ENCODE measurements at places on chromosomes 3 and 15. TPM values are rescaled to one million over a fixed set of nuclear protein-coding genes. Genes with fewer than 3 reads are reported as not detected.

GRCh38 chr3:155037508-155038202, 42.5 kb upstream of the MME start:
- DNase-seq = no peak

- DNase-seq = peak; percentile 8
Observed at GRCh38 chr15:62607643-62608042, 434.9 kb upstream of the TPM1 start.

The MESP2 gene
- 0.30 TPM for total RNA-seq

GRCh38 chr3:173531602-173532001, 134.1 kb downstream of the NLGN1 start:
- no peak for DNase-seq

DNA sequence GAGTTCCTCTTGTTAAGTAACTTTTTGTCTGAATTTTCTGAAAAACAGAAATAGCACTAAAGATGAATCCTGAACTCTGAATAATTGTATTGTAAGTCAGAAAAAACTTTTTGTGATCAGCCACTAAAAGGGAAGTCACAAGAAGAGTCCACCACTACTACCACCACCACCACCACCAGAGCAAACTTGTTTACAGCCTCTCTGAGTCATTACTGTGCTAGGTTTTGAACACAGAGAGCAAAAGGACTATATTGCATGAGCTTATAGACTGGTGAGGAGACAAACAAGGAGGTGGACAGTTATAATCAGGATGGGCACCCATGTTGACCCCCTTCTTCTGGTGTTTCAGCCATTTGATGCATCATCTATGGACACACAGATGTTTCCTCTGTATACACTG, 141.7 kb downstream of the IL5RA start:
- no peak for DNase-seq

The CCR8 gene
- total RNA-seq = 0.75 TPM

- no peak for DNase-seq
Observed at GRCh38 chr3:189790658-189791057, 159.5 kb downstream of the TP63 start.

The ADAMTS9 gene
- not detected for total RNA-seq

The SCN11A gene
- 0.09 TPM for total RNA-seq

DNA sequence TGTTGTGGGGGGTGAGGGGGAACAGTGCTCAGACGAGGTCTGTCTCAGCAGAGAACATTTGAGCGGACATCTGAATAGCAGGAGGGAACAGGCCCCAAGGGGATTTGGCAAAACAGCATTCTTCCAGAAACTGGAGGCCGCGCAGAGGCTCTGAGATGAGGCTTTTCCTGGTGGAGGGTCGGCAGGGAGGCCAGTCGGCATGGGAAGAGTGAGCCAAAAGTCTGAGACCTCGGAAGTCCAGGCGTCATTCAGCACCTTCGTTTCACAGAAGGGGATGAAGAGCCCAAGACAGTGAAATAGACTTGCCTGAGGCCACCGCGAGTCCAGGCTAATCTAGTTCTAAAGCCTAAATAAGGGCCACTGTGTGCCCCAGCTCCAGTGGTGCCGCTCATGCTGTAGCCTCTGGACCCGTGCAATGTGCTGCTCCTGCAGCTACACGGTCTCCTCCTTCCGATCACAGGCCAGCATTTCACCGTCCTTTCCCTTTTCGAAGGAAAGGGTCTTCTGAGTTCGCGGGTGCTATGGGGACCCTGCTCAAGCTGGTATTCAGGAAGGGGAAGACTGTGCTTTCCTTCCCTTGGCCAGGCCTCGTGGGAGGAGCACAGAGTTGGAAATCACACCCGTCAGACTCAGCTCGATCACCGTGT, 24.4 kb downstream of the LSM3 start:
- no peak for DNase-seq

DNA sequence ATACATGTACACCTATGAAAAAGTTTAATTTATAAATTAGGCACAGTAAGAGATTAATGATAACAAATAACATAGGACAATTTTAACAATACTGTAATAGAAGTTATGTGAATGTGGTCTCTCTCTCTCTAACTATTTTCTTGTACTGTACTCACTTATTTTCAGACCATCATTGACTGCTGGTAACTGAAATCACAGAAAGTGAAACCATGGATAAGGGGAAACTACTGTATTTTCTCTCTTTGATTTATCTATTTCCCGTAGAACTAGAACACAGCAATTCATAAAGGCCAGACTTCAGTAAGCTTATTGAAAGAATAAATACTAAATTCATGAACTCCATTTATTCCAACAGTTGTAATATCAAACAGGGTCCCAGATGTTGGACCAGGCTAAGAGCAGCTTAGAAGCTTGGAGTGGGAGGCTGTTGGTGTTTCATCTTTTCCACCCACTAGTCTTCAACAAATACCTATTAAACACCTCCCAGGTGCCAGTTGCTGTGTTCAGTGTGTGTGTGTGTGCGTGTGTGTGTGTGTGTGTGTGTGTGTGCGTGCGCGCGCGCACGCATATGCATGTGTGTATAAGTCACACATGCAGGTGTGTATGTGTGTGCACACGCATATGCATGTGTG, 235.4 kb downstream of the FOXP1 start:
- no peak for DNase-seq

- no peak for DNase-seq
Observed at GRCh38 chr15:63107895-63108546, 13.6 kb upstream of the LACTB start.

GRCh38 chr3:150453353-150453752, 45.3 kb downstream of the TSC22D2 start:
- DNase-seq = no peak

The AMIGO3 gene
- total RNA-seq = not detected

The SLC22A14 gene
- total RNA-seq = not detected

GRCh38 chr3:29064085-29064484, 216.8 kb upstream of the RBMS3 start:
- DNase-seq = no peak

DNA sequence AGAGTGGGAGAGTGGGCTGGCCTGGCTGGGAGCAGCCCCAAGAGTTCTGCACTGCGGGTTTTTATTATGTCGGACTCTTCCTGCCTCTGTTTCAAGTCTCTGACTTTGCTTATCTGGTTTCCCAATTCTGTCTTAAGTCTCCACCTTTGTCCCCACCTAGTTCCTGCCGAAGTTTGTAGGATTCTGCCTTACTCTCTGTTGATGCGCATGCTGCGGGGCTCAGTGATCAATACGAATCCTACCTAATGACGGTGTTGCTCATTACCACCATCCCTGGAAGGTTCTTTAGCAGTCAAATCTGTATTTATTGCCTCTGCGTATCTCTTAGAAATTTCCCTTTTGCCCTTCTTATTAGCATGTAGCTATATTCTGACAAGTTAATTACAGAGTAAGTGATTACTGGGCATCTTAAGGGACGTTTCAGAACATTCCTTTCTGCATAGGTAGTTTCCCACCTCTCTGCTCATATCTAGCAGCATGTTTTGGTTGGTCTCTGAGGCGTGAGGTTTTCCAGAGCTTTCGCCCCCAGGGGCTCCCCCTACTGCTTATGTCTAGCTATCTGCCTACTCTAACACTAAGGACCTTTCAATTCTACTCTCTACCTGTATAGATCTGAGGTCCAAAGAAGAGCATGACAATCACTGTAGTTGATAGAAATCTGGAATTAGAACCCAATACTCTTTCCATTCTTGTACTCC, 236.0 kb upstream of the EIF1B start:
- no peak for DNase-seq

- DNase-seq = no peak
Observed at GRCh38 chr3:135141160-135141559, 346.1 kb downstream of the EPHB1 start.

The ITPR1 gene
- total RNA-seq = 48.6 TPM

The CPLX3 gene
- 0.11 TPM for total RNA-seq

The ROPN1 gene
- total RNA-seq = not detected

DNA sequence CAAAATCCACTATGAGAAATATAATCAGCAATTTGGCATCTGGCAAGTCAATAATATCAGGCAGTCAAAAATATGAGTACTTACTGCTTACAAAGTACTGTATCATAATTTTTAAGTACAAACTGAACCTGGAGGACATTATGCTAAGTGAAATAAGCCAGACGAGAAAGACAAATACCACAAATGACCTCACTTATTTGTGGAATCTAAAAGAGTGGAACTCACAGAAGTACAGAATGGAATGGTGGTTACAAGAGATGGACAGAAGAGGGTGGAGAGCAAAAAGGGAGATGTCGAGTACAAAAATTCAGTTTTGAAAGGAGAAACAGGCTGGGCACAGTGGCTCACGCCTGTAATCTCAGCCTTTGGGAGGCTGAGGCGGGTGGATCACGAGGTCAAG, 12.4 kb downstream of the PCYT1A start:
- no peak for DNase-seq

Measured in activated CD4-positive, alpha-beta T cell treated with anti-CD3 and anti-CD28 coated beads for 36 hours (primary cell).